ENCODE measurements at places on chromosomes 7 and 10. TPM values are rescaled to one million over a fixed set of nuclear protein-coding genes. Genes with fewer than 3 reads are reported as not detected.

Gene PTF1A
- total RNA-seq: not detected

Gene KIAA1217
- total RNA-seq: 12.9 TPM

Gene SCART1
- total RNA-seq: 1.7 TPM

Gene CRHR2
- not detected for total RNA-seq

Gene MYO3A
- total RNA-seq: not detected

Gene OPN1SW
- total RNA-seq: not detected

Gene CALHM2
- total RNA-seq: 69.9 TPM

Gene PAPOLB
- total RNA-seq: 0.42 TPM

Gene TMEM176B
- total RNA-seq: 51.6 TPM

Gene CLRN3
- not detected for total RNA-seq

Gene SMARCD3
- total RNA-seq: 39.0 TPM

Gene TEX47
- not detected for total RNA-seq

Gene ECHS1
- total RNA-seq: 77.7 TPM

Gene GPRIN2
- 2.2 TPM for total RNA-seq

Gene CFAP70
- 0.99 TPM for total RNA-seq

Gene UCN3
- total RNA-seq: not detected

Gene IFIT1
- 11.5 TPM for total RNA-seq

Gene DNAAF5
- 26.5 TPM for total RNA-seq

Gene GJC3
- not detected for total RNA-seq

Gene PRKCQ
- total RNA-seq: 4.6 TPM

Gene IGFBP1
- total RNA-seq: not detected

Gene CPA4
- not detected for total RNA-seq

Gene KCNMA1
- 245 TPM for total RNA-seq

Gene GLI3
- 12.1 TPM for total RNA-seq

Gene ACSL5
- 10.6 TPM for total RNA-seq

Gene MYO1G
- total RNA-seq: 0.78 TPM

Gene C10orf67
- not detected for total RNA-seq

Gene TYSND1
- total RNA-seq: 12.2 TPM

Gene TMEM178B
- 2.5 TPM for total RNA-seq

Gene ZNF25
- total RNA-seq: 17.4 TPM

Gene LRRC27
- total RNA-seq: 11.3 TPM

Gene MMP21
- not detected for total RNA-seq

Gene RGR
- 1.4 TPM for total RNA-seq

Gene TET1
- 6.9 TPM for total RNA-seq

Gene SEMA3E
- 29.2 TPM for total RNA-seq

Gene PTPRN2
- total RNA-seq: 3.0 TPM

Gene CRTAC1
- 8.7 TPM for total RNA-seq

Gene MEST
- 2.6 TPM for total RNA-seq

Gene FFAR4
- total RNA-seq: 0.45 TPM

Gene GNAT3
- total RNA-seq: not detected

Gene DNAJC9
- 9.3 TPM for total RNA-seq

Gene RADIL
- total RNA-seq: 12.1 TPM

Gene NYAP1
- 1.7 TPM for total RNA-seq

Gene XRCC2
- total RNA-seq: 0.57 TPM

Gene TNS3
- total RNA-seq: 51.5 TPM

Gene AKR1B15
- total RNA-seq: 0.17 TPM

Gene MCM10
- total RNA-seq: not detected

Gene NEUROG3
- not detected for total RNA-seq

Gene SPDYE16
- total RNA-seq: not detected

Gene PNLIPRP2
- not detected for total RNA-seq

Gene PAX4
- total RNA-seq: not detected

Gene HOXA5
- 13.7 TPM for total RNA-seq

Gene ECHDC3
- total RNA-seq: 16.0 TPM

Gene BLNK
- total RNA-seq: 5.0 TPM

Gene CHST3
- 43.0 TPM for total RNA-seq

Gene AGAP9
- 5.4 TPM for total RNA-seq

Gene FANK1
- 0.50 TPM for total RNA-seq

Gene FZD8
- total RNA-seq: 5.4 TPM

Measured in esophagus muscularis mucosa (tissue), 4 donors.